ENCODE measurements at places on chromosomes 7 and 10. TPM values are rescaled to one million over a fixed set of nuclear protein-coding genes. Genes with fewer than 3 reads are reported as not detected.

GRCh38 chr7:25565949-25566348, 337.7 kb upstream of the NPVF start:
- DNase-seq: peak; percentile 61

The SDK1 gene
- 2.2 TPM for polyA plus RNA-seq

GRCh38 chr7:157686285-157686894, 349.6 kb downstream of the DNAJB6 start:
- no peak for DNase-seq

DNA sequence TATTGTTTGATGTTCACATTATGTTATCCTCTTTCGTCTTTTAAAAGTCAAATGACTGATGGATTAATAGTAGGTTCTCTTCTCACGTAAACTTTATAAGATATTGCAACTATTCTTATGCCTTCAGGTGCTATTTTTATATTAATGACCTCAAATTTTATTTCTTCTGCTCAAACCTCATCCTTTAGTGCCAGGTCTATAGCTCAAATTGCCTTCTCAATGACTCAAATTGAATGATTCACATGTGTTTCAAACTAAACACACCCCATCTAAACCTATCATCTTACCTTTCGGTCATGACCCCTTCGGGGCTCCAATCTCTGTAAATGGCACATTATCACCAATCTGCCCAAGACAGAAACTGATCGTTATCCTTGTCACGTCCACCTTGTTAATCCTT, 22.0 kb upstream of the LIPF start:
- no peak for DNase-seq

DNA sequence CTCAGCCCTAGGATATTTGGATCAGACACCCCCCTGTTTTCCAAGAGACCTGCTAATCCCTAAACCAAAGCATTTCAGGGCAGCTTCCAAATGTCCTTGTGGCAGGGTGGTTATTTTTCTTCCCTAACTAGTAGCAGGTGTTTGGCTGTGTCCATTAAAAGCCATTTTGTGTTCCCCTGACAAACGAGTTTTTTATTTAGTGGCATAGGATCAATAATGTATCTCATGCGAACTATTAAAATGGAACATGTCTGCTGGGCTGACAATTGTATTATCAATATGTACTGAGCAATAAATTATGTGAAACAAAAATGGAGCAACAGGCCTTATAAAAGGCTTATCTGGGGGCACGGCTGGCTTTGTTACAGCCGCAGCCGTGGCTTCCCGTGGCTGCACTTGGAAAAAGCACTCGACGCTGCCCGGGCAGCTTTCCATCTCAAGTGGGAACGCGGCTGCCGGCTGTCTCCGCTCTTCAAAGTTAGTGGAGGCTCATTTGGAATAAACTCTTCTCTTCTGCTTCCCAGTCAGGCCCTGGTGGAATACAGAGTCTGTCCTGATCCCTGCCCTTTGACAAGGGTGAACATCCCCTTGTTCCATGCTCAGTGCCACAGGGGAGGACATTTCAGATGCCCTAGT, 554.3 kb downstream of the TYW1 start:
- no peak for DNase-seq

GRCh38 chr7:11540271-11540761, 291.7 kb downstream of the THSD7A start:
- DNase-seq: no peak

GRCh38 chr10:110304394-110304779, 333 bp downstream of the SMNDC1 start:
- no peak for DNase-seq

GRCh38 chr10:132587175-132587574, 49.6 kb downstream of the INPP5A start:
- DNase-seq: no peak

DNA sequence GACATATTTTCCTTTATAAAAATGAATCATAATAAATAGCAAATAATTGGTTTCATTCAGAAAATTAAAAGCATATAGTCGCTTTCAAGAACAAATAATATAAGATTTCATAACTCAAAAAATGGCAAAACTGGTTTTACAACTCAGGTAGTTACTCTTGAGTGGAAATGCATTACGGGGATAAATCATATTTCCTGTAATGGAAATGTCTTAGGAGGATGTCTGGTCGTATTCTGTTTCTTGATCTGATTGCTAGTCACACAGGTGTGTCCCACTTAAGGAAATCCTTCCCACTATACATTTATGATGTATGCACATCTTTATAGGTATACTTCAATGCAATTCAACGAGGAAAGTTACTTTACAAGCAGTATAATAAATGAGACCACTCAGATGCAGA, 20.7 kb downstream of the NRAP start:
- DNase-seq: no peak

DNA sequence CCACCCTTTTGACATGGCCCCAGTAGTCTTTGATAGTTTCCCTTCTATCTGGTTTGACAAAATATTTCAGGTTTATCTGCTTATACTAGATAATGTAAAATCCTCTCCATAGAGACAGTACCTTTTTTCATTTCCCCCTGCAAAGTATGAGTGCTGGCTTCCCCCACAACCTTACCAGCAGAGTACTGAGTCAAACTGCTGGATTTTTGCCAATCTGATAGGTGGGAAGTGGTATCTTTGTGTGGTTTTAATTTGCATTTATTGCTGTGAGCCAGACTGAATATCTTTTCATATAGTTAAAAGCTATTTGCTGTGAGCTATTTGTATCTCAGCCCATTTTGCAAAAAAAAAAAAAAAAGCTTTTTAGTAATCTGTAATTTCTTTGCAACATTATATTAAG, 32.1 kb upstream of the HECTD2 start:
- DNase-seq: no peak

- DNase-seq: no peak
Observed at GRCh38 chr7:85488406-85488805, 301.6 kb upstream of the SEMA3D start.

The NXPH1 gene
- not detected for polyA plus RNA-seq

DNA sequence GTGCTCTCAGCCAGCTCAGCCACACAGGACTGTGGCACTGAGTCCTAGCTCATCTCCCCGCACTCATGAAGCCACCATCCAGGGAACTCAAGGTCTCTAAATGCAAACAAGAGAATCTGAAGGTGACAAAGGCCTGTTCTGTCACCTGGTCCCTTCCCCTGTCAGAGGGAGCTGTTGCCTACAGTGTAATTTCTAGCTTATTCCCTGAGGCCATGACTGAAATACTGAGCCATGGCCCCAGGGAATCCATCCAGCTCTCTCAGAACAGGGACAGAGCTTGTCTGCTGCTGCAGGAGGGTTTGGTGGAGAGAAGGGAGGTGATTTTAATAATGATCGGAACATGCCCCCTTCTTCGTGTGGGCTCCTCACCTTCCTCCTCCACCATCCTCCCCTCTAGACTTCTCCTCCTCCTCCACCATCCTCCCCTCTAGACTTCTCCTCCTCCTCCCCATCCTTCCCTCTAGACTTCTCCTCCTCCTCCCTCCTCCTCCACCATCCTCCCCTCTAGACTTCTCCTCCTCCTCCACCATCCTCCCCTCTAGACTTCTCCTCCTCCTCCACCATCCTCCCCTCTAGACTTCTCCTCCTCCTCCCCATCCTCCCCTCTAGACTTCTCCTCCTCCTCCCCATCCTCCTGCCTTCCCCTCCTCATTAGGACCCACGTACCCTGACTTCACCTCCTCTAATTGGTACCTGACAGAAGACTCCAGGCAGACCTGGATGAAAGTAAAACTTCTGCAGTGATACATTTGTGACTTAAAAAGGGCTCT, 338.0 kb upstream of the MKI67 start:
- peak; percentile 39 for DNase-seq

DNA sequence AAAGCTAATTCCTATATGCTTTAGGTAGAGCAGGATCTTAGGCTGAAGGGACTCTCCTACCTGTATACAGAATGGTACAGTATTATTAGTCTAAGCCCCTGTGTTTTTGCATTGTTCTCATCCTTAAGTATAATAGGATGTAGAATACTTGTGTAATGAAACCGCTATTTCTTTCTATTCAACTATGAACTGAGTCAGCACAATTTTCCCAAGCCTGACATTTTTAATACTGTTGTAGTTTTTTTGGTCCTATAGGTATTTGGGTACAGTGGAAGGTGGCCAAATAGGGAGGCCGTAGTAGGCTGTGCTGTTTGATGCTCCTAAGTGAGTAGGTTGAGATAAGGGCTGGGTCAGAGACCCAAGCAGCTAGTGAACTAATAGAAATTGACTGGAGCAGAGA, 205.1 kb downstream of the MACC1 start:
- no peak for DNase-seq

- peak; percentile 74 for DNase-seq
Observed at GRCh38 chr7:116177009-116177408, 33.3 kb upstream of the TES start.

DNA sequence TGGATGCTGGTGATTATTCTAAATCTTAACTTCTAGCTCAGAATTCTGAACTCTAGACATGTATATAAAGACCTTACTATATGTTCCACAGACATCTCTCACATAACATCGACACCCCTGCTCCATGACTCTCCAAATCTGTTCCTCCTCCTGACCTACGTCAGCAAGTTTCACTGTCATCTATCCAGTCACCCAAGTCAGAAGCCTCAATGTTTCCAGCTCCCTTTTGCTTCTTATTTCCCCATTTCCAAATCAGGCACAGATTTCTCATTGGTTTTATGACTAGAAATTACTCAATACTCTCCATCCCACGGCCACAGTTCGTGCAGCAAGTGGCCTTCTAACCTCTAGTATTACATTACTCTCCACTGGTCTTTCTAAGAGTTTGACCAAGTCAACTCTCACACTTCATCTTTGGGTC, 28.5 kb downstream of the EPC1 start:
- DNase-seq: no peak

DNA sequence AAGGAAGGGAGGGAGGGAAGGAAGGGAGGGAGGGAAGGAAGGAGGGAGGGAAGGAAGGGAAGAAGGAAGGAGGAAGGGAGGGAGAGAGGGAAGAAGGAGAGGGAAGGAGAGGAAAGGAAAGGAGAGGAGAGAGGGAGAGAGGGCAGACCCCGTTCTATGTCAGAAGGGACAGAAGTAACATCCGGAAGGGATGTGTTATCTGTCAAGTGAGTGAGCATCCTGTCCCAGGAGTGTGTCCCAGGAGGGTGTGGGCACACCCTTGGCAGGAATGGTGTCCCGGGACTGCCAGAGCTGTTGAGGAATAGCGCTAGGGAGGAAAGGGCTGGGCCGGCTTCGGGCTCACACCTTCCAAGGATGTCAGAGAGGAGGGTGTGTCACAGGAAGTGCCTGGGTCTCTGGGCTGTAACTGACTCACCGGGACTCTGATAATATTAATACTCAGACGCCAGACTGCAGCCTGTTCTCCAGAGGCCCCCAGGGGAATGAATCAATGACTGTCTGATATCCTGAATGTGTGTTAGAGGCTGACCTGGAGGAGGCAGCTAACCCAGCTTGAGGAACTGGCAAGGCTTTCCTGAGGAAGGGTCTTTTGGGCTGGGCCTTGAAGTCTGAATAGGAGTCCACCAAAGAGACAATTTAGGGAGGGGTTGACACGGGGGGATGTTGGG, 125.6 kb upstream of the TNRC18 start:
- DNase-seq: no peak

DNA sequence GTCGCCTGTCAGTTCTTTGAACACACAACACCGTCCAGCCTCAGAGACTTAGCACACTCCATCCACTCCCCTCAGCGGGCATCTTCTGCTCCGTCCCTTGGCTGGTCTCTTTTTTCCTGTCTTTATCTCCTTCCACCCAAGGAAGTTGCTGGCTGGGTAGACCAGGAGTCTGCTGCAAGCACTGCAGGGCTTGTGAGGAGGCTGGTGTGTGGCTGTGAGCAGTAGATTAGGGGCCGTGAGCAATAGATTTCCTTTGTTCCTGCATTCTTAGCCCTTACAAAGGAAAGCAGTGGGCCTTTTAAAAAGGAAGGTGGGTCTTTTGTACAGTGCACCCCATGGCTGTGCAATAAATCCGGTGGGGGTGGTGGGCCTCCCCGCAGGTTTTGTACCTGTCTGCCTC, 100.3 kb upstream of the BTBD16 start:
- no peak for DNase-seq

DNA sequence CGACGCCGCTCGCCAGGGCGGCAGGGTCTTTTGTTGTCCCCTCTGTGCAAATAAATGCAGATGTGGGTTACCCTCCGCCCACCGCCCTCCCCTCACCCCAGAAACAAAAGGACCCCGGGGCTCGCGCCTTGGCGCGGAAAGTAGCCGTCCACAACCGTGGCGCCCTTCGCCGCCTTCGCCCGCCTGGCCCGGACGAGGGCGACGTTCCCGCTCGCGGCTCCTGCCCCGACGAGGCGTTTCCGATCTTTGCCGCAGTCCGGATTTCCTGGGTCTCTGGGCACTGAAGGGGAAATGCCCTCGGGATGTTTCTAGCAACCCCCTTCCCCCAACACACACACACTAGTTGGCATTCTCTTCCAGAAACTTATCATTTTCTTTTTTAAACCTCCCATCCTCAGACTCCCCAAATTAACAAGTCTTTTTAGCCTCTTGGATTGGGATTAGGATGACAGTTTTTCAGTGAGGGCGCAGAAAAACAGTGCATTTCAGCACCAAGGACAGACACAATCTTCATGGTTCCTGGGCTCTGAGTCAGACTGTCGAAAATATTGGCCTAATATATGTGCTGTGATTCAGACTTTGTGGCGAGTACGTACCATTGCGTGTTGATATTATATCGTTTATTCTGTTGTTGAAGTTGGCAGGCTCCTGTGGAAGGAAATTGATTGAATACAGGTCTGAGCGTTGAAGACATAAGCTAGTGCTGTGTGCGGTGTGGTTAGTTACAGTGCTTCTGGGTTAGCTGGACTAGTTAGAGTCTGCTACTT, 771 bp downstream of the PHYHIPL start:
- peak; percentile 45 for DNase-seq

The CRTAC1 gene
- polyA plus RNA-seq: not detected

DNA sequence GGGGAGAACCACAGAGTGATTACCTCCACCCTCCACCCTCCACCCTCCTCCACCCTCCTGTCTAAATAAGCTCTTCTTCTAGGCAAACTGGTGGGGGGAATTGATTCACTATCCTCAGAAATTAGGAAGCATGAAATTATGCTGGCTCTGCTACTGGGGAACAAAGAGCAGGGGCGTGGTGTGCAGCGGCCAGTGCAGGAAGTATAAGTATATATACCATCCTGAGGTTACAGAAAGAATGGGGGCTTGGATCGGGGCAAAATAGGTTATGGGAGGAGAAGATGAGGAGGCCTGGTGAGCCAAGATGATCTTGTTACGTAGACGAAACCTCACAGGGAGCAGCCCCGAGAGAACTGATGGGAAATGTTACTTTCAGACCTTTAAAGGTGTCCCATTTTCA, 49.1 kb downstream of the SYPL1 start:
- no peak for DNase-seq

DNA sequence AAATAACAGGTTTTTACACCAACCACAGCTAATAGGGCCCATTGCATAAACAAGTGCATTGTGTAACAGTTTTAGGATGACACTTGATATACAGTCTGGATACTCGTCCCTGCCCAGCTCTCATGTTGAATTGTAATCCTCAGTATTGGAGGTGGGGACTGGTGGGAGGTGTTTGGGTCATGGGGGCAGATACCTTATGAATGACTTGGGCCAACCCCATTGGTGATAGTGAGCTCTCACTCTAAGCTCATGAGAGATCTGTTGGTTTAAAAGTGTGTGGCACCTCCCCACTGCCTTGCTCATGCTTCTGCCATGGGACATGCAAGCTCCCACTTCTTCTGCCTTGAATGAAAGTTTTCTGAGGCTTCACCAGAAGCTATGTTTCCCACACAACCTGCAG, 136.7 kb downstream of the PDE1C start:
- DNase-seq: no peak

Data from AG04450 (cell line).